Heart left ventricle (tissue), 16 donors: ENCODE measurements at places on chromosomes 11 and 22. TPM values are rescaled to one million over a fixed set of nuclear protein-coding genes. Genes with fewer than 3 reads are reported as not detected.

TMPRSS5 gene
- 0.50 TPM for polyA plus RNA-seq

GSTT2B gene
- 19.9 TPM for polyA plus RNA-seq

STK33 gene
- 15.7 TPM for polyA plus RNA-seq

OR8D1 gene
- polyA plus RNA-seq: not detected

EXPH5 gene
- 0.14 TPM for polyA plus RNA-seq

PICK1 gene
- 41.5 TPM for polyA plus RNA-seq

KRTAP5-2 gene
- not detected for polyA plus RNA-seq

ANO1 gene
- 5.1 TPM for polyA plus RNA-seq

UFD1 gene
- 50.3 TPM for polyA plus RNA-seq

VPREB1 gene
- not detected for polyA plus RNA-seq

CFAP68 gene
- polyA plus RNA-seq: 39.5 TPM

RBMXL2 gene
- polyA plus RNA-seq: not detected

TREH gene
- 1.7 TPM for polyA plus RNA-seq

TIGD3 gene
- 0.42 TPM for polyA plus RNA-seq

PIH1D2 gene
- polyA plus RNA-seq: 1.4 TPM

CYTH4 gene
- polyA plus RNA-seq: 2.5 TPM

GLYAT gene
- not detected for polyA plus RNA-seq

CSF2RB gene
- polyA plus RNA-seq: 0.69 TPM
